OCI-LY7 (cell line): ENCODE measurements at places on chromosomes 2 and 18. TPM values are rescaled to one million over a fixed set of nuclear protein-coding genes. Genes with fewer than 3 reads are reported as not detected.

The RAB27B gene
- not detected in 2 replicates for total RNA-seq

- DNase-seq: no peak
Measured at GRCh38 chr2:84716564-84716963, 164.3 kb downstream of the TRABD2A start.

DNA sequence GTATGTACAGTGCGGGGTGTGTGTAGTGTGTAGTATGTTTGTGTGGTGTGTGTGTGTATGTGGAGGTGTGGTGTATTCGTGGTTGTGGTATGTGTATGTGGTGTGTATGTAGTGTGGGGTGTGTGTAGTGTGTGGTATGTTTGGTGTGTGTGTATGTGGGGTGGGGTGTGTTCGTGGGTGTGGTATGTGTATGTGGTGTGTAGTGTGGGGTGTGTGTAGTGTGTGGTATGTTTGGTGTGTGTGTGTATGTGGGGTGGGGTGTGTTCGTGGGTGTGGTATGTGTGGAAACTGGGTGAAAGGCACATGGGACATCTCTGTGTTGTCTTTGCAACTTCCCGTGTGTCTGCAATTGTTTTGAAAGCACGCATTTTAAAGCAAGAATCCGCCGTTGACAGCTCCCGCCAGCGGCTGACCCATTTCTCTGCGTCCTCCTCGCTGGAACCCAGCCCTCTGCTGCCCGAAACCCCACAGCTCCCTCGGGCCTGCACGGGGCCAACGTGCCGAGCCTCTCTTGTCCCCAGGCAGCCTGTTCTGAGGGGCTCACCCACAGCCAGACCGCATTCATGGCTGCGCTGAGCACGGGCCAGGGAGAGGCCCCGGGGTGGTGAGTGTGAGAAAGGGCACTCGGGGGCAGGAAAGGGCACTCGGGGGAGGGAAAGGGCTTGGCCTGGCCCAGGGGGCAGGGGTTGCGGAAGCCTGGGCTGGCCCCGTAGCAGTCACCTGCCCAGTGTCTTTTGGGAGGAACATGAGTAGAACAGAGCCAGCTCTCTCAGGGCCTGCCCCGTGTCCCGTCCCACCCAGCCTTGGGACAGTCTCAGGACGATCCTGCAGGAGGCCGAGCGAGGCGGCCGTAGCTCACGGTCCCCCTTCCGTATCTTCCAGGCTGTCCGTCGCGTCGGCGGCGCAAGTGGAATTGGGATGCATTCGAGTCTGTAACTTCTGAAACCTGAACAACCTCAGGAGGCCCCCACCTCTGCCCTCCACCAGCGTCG, 61.4 kb downstream of the TWIST2 start:
- DNase-seq: no peak

GRCh38 chr2:9638532-9638931, 7.7 kb upstream of the YWHAQ start:
- no peak for DNase-seq

GRCh38 chr2:141653184-141653583, 477.6 kb downstream of the LRP1B start:
- DNase-seq: no peak

DNA sequence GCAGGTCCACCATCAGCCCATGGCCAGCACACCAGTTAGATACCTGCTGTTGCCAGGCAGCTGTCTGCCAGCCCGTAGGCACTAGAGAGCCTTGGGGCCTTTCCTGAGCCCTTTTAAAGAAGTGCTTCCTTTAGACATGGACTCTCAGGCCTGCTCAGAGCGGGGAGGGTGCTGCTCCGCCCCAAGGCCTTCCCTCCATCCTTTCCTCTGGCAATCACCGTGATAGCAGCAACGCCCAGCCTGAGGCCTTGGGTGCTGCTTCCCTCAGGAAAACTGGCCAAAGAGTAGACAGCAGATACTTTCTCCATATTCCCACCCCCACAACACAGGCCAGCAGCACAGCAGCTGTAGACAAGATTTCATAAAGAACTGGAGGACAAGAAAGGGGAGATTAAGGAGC, 22.3 kb upstream of the C1QL2 start:
- DNase-seq: no peak

DNA sequence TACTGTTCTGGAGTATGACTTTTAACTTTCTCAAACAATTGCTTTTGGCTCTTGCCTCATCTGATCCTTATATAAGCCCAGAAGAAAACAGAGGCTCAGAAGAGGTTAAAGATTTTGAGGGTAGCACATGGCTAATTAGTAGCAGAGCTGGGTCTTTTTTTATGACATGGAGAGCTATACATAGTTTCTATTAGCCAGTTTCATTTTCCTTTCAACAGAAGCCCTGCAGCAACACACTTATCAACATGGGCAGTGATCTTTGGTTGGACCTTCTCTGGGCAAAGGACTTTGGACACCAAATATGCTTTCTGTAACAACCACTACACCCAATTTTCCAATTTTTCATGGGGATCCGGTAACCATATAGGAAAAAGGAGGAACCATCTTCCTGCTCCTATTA, 64.9 kb downstream of the NCKAP5 start:
- no peak for DNase-seq
